ENCODE measurements at places on chromosomes 6 and 20. TPM values are rescaled to one million over a fixed set of nuclear protein-coding genes. Genes with fewer than 3 reads are reported as not detected.

DNA sequence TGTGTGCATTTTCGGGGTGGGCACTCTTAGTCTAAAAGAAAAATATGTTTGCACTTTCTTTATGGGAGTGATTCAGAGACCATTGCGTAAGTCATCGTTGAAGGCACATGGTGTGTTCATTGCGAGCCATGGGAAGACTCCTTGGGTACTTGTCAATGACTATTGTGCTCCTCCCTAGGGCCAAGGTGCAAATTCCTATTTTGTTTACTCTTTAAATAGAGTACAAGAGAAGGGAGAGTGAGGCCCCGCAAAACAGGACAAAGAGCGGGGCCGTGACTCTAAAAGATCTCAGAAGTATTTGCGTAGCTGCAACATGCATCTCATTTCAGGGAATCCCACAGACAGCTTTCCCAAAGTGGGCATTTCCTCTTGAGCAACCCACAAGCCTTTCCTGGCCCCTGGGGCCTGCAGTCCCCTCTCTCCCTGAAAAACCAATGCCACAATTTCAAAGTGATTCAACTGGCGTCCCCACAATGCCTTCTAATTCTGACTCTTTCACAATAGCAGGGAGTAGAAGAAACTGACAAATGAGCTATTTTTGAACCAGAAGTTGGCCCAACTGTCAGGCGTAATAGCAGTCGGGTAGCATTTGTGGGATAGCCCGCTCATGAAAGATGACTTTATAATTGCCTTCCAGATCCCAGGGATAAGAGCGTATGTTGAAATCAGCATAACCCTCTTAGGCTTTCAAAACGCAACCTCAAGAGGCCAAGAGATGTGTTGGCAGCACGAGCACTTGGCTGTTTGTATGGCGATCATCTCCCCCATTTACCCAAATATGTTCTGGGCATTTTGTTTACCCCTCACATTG lies 277.9 kb upstream of the BMP2 start:
- DNase-seq: no peak

The HLA-DRB1 gene
- total RNA-seq: not detected

The GSTA3 gene
- not detected for total RNA-seq

DNA sequence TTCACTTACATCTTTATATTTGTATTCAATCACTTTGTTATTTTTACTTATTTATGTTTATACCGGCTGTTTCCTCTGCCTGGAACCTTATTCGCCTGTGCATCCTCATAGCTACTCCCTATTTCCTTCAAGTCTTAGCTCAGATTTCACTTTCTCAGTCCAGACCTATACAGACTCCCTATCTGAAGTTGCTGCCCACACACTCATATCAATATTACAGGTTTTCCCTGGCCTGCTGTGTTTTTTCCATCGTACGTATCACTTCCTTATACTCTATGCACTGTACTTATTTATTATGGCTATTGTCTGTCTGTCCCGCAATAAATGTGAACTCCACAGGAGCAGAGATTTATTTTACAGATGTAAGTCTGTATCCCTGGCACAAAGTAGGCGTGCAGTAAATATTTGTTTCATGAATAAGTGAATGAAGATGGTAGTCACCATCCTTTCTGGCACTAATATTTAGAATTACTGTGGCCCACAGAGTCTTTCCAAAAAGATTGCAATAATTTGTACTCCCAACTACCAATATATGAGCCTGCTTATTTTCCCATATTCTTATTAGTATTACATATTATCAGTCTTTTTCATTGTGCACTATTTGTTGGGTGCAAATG lies 64.9 kb downstream of the TNFAIP3 start:
- DNase-seq: no peak

- no peak for DNase-seq
Observed at GRCh38 chr20:36461600-36462439, 79.5 kb upstream of the MYL9 start.

The PRIM2 gene
- 27.4 TPM for total RNA-seq

DNA sequence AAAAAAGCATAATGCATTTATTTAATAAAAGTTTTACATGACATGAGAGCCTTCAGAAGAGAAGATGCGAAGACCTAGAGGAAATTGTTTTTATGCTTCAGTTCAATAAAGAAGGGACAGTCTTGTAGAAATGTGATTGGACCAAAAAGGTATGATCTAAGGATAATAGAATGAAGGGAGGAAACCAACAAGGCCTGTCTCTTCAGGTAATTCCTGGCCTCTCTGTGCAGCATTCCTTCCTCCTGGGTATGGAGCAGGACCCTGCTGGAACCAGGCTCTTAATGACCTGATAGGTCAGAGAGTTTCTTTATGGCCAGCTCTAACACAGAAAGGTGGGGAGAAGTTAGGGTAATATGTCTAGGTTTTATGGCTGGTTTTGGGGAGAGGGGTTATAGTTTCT lies 162.8 kb upstream of the HEY2 start:
- DNase-seq: no peak

The MOG gene
- not detected for total RNA-seq

DNA sequence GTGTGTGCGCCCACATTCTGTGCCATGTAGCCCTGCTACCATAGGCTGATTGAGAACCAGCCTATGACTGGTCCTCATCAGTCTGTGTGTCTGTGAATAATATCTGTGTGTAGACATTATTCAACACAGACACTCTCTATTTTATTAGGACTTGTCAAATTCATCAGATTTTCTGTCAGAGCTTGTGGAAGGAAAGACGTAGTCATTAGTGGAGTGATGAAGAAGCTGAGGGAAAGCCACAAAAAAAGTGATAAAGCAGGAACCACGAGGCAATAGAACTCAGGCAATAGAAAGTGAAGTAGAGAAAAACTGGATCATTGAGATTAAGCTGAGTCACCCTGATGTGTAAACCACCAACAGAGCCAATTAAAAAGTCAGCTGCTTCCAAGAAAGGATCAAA lies 122.2 kb upstream of the MARCKS start:
- peak; percentile 25 for DNase-seq

- no peak for DNase-seq
Observed at GRCh38 chr20:24653306-24653705, 183.9 kb downstream of the SYNDIG1 start.

The DAAM2 gene
- 0.04 TPM for total RNA-seq

GRCh38 chr20:25245461-25245860 lies 2.4 kb upstream of the PYGB start:
- no peak for DNase-seq

GRCh38 chr20:11850901-11851300 lies 66.8 kb upstream of the BTBD3 start:
- peak; percentile 68 for DNase-seq

- DNase-seq: no peak
Observed at GRCh38 chr6:4364172-4364571, 228.8 kb upstream of the ECI2 start.

GRCh38 chr6:145006914-145007313 lies 721.8 kb downstream of the UTRN start:
- no peak for DNase-seq

GRCh38 chr20:18276821-18277220 lies 11.5 kb upstream of the ZNF133 start:
- DNase-seq: peak; percentile 66

All from foreskin keratinocyte (primary cell).